Jurkat, Clone E6-1 (cell line): ENCODE measurements at places on chromosomes 16 and 17.

- peak; percentile 58 for DNase-seq
These were observed 5.5 kb upstream of the RHBDF2 start for GRCh38 chr17:76506408-76507345.

DNA sequence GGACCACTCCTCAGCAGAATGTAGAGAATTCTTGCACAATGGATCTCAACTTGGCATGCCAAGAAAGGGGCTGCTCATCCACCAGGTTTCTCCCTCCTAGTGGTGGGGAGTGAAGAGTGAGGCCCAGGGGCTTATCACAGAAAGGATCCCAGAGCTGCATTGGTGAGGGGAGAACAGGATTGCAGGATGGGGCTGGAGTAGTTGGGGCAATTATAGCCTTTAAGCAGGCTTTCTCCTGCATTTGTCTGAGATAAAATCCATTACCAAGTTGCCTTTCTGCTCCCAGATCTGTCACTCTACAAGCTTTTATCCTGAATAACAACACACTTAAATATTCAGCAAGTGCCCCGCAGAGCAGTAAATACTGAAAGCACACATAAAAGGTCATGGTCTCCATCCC is 130.8 kb upstream of the CES5A start:
- DNase-seq, result no peak

GRCh38 chr17:34502426-34502825 is 77.0 kb upstream of the TMEM132E start:
- DNase-seq, result no peak

GRCh38 chr17:58641887-58642311 is 49.9 kb downstream of the TEX14 start:
- no peak for DNase-seq

DNA sequence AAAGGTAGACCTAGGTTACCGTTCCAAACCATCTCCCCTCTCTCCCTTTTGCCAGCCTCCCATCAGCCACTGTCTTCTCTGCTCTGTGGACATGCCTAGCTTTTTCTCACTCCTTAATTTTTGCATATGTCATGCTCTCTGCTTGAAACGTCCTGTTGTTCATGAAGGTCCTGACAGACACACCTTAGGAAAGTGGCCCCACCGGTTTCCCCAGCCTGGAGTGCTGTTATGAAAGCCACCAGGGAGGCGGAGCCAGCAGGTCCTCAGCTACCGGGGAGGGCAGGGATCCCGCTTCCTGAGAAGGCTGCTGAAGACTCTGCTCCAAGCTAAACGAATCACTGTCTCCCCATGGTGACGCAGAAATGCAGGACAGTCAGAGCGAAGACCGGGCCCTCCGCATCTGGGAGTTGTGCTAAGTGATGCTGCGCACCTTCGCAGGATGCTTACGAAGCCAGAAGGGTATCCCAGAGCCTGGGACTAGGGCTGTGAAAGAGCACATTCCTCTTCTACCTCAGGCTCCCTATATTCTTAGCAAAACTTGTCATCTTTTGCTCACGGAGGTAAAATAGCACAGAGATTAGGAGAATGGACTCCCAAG is 2.3 kb upstream of the SLC16A11 start:
- DNase-seq, result no peak

DNA sequence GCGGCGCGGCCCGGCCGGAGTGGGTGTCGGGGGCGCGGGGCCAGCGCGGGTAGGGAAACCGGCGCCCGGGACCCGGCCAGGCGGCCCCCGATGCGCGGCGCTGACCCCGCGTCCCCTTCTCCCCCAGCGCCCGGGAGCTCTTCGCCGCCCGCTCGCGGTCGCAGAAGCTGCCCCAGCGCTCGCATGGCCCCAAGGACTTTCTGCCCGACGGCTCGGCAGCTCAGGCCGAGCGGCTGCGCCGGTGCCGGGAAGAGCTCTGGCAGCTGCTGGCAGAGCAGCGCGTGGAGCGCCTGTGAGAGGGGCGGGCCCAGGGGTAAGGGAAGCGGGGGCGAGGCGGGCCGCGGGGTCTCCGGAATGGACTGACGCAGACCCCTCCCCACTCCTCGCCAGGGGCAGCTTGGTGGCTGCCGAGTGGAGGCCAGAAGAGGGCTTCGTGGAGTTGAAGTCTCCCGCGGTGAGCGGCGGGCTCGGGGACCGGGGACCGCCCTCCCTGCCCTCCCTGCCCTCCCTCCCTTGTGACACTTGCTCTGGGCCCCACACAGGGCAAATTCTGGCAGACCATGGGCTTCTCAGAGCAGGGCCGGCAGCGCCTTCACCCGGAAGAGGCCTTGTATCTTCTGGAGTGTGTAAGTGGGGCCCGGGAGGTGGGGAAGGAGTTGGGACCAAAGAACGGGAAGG is 430 bp downstream of the TSEN54 start:
- no peak for DNase-seq

DNA sequence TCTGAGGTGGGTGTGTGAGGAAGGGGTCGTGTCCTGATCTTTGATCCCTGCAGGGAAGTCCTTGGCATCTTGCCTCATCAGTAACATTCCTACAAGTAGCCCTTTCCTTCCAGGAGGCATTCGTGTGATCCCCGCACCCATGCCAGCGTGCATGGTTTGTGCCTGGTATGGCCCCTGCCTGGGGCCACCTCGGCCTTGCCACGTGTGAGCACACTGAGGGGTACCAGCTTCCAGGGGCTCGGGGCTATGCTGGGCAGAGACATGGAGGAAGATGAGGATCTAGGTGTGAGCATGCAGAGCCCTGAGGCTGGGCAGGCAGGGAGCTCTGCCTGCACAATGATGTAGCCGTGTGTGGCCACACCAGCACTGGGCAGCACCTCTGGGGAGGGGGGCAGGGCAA is 6.0 kb downstream of the HSD3B7 start:
- no peak for DNase-seq

- DNase-seq, result no peak
These were observed 5.2 kb upstream of the RAB26 start for GRCh38 chr16:2142942-2143877.

- no peak for DNase-seq
These were observed 128.2 kb downstream of the HS3ST3B1 start for GRCh38 chr17:14429084-14429483.

- DNase-seq, result no peak
These were observed 140.5 kb upstream of the HS3ST2 start for GRCh38 chr16:22673421-22673831.

DNA sequence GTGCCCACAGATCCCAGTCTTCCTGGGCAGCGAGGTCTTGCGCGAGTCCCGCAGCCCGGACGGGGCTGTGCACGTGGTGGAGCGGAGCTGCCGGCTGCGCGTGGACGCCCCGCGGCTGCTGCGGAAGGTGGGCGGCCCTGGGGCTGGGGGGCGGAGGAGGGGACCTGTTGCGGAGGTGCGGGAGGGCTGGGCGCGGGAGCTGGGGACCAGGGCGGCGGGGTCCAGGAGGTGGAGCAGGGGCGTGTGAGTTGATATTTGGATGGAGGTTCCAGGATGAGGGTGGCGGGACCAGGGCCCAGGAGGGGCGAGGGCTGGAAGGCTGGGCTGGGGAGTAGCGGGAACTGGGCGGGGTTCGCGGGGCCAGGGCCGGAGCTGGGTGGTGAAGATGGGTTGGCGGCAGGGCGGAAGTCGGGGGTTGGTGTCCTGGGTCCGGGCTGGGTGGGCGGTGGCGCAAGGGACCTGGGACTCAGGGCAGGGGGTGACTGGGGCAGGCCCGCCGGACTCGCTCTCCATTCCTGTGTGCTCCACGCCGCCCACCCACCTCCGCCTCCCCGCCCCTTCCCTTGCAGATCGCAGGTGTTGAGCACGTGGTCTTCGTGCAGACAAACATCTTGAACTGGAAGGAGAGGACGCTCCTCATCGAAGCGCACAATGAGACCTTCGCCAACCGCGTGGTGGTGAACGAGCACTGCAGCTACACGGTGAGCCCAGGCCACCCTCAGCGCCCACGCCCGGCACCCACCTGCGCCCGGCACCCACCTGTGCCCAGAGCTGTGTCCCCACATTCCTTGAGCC is 29.6 kb downstream of the SEC14L5 start:
- DNase-seq, result no peak

DNA sequence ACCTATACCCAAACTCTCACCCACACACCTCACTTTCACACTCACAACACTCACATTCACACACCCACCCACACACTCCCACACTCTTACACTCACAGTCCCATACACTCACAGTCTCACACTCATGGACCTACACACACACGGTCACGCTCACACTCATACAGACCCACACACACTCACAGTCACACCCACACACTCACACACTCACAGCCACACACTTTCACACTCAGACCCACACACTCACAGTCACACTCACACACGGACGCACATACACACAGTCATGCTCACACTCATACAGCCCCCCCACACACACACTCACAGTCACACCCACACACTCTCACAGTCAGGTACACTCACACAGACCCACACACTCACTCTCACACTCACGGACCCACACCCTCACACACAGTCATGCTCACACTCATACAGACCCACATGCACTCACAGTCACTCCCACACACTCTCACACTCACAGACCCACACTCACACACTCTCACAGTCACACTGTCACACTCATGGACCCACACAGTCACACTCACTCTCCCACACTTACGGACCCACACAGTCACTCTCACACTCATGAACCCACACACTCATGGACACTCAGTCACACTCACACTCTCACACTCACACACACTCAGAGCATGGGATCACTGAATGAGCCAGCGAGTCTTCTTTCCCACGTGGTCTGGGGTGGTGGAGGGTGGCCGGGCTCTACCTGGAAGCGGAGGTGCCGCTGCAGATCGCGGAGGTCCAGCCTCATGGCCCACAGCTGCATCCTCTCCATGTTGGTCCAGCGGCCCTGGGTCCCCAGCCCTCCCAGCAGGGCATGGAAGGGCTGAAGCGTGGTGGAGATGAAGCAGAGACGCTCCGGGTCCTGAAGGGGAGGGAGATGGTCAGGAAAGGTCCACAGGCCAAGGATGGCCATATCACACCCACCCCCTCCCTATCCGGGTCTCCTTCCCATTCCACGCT is 5.1 kb downstream of the IL27 start:
- DNase-seq, result no peak
